ENCODE measurements at places on chromosomes 7 and 10. TPM values are rescaled to one million over a fixed set of nuclear protein-coding genes. Genes with fewer than 3 reads are reported as not detected.

- no peak overlapping the region for H3K27ac ChIP-seq
- peaks cover 4% of the 10 kb centered on the region for H3K36me3 ChIP-seq
- no peaks in the 10 kb centered on the region for H3K27me3 ChIP-seq
- H3K4me1 ChIP-seq: peaks cover 35% of the 10 kb centered on the region
- DNase-seq: no peak
These were observed 31.7 kb downstream of the SYPL1 start for GRCh38 chr7:106080300-106080987.

AOAH gene
- total RNA-seq: 17.7 TPM

DNA sequence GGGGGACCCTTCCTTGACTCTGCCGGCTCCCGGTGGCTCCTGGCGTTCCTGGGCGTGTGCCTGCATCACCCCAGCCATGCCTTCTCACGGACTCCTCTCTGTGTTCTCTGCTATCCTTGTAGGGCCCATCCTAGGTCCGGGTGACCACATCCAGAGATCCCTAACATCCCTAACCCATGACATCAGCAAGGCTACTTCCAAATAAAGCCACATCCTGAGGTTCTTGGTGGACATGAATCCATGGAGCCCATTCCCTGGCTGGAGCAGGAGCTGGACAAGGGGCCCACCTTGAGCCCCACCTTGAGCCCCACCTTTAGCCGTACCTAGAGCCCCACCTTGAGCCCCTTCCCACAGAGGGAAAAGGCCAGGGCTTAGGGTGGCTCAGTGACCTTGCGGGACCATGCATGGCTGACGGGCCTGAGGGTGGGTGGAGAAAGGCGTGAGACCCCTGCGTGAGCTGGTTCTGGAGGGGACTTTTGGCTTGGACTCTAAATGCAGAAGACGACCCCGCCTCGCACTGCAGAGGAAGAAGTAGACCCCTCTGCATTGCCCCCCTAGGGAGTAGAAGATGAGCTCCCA lies 58.5 kb upstream of the INPP5A start:
- peaks cover 16% of the 10 kb centered on the region for H3K27me3 ChIP-seq
- H3K4me1 ChIP-seq: no peaks in the 10 kb centered on the region
- no peak overlapping the region for H3K27ac ChIP-seq
- no peak for DNase-seq
- H3K36me3 ChIP-seq: no peaks in the 10 kb centered on the region

PPP1R17 gene
- not detected for total RNA-seq

GRCh38 chr7:100015232-100016214 lies at the start of gene ZKSCAN1:
Gene ZKSCAN1, plus strand, starts transcription at chr7:100015596. Its CDS starts 7,911 bp downstream, at chr7:100023507.
- H3K4me1 ChIP-seq: peaks cover 50% of the 10 kb centered on the region
- H3K27me3 ChIP-seq: no peaks in the 10 kb centered on the region
- peak within 1 kb of the TSS; percentile 92 for H3K4me3 ChIP-seq
- DNase-seq: peak; percentile 90
- peak within 1 kb of the TSS; percentile 95 for H3K27ac ChIP-seq
- H3K36me3 ChIP-seq: peaks cover 11% of the 10 kb centered on the region

GRCh38 chr10:61869041-61869675 lies 32.3 kb upstream of the ARID5B start:
- no peak overlapping the region for H3K4me3 ChIP-seq
- H3K27ac ChIP-seq: no peak overlapping the region
- H3K36me3 ChIP-seq: no peaks in the 10 kb centered on the region
- H3K27me3 ChIP-seq: peaks cover 11% of the 10 kb centered on the region
- no peak for DNase-seq

RGR gene
- total RNA-seq: not detected

GRCh38 chr10:100535338-100535714 lies 417 bp upstream of the HIF1AN start:
- no peaks in the 10 kb centered on the region for H3K27me3 ChIP-seq
- peaks cover 29% of the 10 kb centered on the region for H3K36me3 ChIP-seq
- no peak for DNase-seq
- H3K27ac ChIP-seq: no peak overlapping the region

DNA sequence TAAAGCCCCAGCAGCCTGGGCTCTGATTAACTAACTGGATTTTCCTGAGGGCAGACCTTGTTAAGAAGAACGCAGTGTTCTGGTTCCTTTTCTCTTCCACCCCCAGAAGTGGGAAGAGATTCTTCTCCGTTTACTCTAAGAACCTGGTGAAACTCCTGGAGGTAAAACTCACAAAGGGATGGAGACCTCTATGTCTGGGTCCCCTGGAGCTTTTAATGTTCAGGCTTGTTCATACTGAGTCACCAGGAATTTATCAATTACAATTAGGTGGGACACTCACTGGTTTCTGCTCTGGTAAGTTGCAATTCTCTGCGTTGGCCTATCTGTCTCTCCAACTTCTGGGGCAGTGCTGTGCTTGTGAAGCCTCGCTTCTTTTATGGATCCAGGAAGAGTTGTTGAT lies 73.3 kb upstream of the CACNB2 start:
- no peak overlapping the region for H3K4me3 ChIP-seq
- H3K27ac ChIP-seq: no peak overlapping the region
- DNase-seq: no peak
- H3K4me1 ChIP-seq: no peaks in the 10 kb centered on the region

SLC13A1 gene
- total RNA-seq: not detected

GRCh38 chr10:14583252-14583651 lies 191.4 kb downstream of the FAM107B start:
- no peaks in the 10 kb centered on the region for H3K27me3 ChIP-seq
- H3K4me1 ChIP-seq: peaks cover 85% of the 10 kb centered on the region
- peak; percentile 90 for DNase-seq
- peak overlapping the region; percentile 85 for H3K27ac ChIP-seq
- H3K4me3 ChIP-seq: peak overlapping the region; percentile 53

DNA sequence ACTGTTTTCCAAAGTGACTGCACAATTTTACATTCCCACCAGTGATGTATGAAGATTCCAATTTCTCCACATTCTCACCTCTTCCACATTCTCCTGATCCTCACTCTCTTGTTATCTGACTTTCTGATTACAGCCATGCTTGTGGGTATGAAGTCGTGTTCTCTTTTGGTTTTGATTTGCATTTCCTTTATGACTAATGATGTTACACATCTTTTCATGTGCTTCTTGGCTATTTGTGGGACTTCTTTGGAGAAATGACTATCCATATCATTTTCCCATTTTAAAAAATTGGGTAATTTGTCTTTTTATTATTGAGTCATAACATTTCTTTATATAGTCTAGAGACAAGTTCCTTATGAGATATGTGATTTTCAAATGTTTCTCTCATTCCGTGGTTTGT lies 10.5 kb upstream of the GIMAP8 start:
- peaks cover 29% of the 10 kb centered on the region for H3K36me3 ChIP-seq
- no peak overlapping the region for H3K27ac ChIP-seq
- H3K4me1 ChIP-seq: peaks cover 33% of the 10 kb centered on the region
- no peaks in the 10 kb centered on the region for H3K27me3 ChIP-seq

CYP3A5 gene
- total RNA-seq: not detected

AKR1C8 gene
- 0.18 TPM for total RNA-seq

DNA sequence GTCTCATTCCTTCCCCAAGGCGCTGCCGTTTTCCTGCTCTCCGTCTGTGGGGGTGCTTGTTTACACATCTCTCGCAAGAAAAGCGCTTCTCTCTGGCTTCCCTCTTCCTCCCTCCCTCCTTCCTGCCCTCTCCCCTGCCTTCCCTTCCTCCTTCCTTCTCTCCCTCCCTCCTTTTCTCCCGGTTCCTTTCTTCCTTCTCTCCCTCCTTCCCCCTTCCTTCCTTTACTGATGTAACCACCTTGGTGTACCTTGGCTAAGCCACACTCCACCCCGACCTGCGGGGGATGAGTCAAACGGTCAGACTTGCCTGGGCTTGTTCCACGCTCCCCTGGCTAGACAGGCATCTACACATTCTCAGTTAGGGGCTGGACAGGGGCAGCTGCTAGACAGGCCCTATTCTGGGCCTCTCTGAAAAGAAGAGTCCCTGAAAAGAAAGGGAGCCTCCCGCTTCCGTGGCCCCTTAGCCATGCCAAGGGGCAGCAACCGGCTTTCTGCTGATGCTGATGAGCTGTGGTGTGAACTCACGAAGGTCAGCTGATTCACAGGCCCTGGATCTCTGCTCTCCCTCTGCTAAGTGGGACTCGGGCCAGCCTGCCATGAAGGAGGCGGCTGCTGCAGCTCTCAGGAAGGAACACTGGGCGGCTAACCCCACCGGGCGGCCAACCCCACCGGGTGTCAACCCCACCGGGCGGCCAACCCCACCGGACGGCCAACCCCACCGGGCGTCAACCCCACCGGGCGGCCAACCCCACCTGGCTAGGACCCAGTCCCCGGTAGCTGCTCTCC lies 216.8 kb downstream of the TCERG1L start:
- no peaks in the 10 kb centered on the region for H3K27me3 ChIP-seq
- peaks cover 2% of the 10 kb centered on the region for H3K4me1 ChIP-seq
- H3K4me3 ChIP-seq: no peak overlapping the region
- H3K36me3 ChIP-seq: no peaks in the 10 kb centered on the region

- H3K4me3 ChIP-seq: no peak overlapping the region
- no peak for DNase-seq
- no peaks in the 10 kb centered on the region for H3K36me3 ChIP-seq
- no peaks in the 10 kb centered on the region for H3K27me3 ChIP-seq
- no peaks in the 10 kb centered on the region for H3K4me1 ChIP-seq
- no peak overlapping the region for H3K27ac ChIP-seq
These were observed 849.9 kb upstream of the GHITM start for GRCh38 chr10:83289373-83289772.

MARVELD1 gene
- 2.4 TPM for total RNA-seq

NACAD gene
- 0.05 TPM for total RNA-seq

DNA sequence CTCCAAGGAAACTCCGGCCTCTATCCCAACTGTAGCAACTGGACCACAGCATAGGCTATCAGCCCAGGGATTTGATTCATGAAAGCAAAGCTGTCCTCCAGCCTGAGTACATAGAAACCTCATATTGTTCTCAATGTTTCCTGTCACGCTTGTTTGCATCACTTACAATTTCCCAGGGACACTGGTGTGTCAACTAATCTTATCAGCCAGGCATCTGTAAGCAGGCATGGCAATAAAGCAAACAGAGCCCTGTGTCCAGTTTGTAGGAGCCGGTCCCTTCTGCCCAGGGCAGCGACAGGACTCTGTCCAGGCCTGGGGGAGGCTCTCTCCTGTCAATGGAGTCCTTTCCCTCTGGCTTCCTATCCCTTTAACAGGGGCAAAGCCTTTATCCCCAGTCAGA lies 23.0 kb upstream of the CDHR3 start:
- no peaks in the 10 kb centered on the region for H3K27me3 ChIP-seq
- no peak for DNase-seq
- H3K4me1 ChIP-seq: no peaks in the 10 kb centered on the region
- no peak overlapping the region for H3K27ac ChIP-seq
- H3K4me3 ChIP-seq: no peak overlapping the region

CYP2C19 gene
- total RNA-seq: not detected

- no peak overlapping the region for H3K4me3 ChIP-seq
- H3K27ac ChIP-seq: no peak overlapping the region
- H3K4me1 ChIP-seq: no peaks in the 10 kb centered on the region
- no peaks in the 10 kb centered on the region for H3K36me3 ChIP-seq
- no peak for DNase-seq
- no peaks in the 10 kb centered on the region for H3K27me3 ChIP-seq
These were observed 178.3 kb downstream of the DYNC1I1 start for GRCh38 chr7:95950698-95951097.

DNA sequence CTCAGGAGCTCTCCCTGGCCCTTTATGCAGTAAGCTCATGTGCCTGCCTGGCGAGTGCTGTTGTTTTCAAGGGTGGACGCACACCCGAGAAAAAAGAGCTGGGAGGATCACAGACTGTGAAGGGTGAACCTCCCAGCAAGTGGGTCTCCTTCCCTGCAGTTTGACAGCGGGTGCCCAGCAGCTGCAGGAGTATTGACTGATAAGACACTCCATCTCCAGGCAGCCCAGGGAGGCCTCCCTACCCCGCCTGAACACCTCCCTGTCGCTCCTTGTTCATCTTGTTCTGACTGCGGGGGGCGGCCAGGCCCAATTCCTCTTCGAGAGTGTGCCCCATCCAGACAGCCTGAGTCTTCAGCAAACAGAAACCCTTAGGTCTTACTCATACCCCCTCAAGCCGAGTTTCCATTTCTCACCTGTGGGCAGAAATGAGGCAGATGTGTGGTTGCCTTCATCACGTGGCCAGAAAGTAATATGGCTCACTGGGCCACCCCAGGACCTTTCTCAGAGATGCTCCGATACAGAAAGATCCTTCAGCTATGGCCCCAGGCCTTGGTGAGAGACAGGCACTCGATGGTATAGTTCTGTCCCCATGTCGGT lies 17.2 kb downstream of the MDH2 start:
- no peak for DNase-seq
- H3K4me1 ChIP-seq: no peaks in the 10 kb centered on the region
- H3K27ac ChIP-seq: peak overlapping the region; percentile 34
- H3K36me3 ChIP-seq: peaks cover 57% of the 10 kb centered on the region

DNA sequence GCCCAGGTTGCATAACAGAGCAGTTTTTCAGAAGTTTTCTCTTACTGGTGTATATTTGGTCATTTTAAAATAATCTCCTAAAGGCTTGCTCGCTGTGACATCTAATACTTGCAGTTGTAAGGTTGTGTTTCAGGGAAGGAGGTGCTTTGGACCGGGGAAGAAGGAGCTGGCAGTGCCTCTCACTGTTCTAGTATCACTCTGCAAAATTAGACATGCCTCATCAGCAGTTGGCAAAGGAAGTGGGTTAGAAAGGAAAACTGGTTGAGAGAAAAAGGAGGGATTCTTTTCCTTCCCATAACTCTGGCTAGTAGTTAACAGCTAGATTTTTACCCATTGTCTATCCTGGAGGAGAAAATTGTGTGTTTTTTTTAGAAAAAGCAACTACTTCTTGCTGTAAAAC lies 34.8 kb downstream of the CUL1 start:
- H3K27ac ChIP-seq: no peak overlapping the region
- H3K36me3 ChIP-seq: peaks cover 44% of the 10 kb centered on the region
- peaks cover 13% of the 10 kb centered on the region for H3K4me1 ChIP-seq
- no peak for DNase-seq
- no peaks in the 10 kb centered on the region for H3K27me3 ChIP-seq

DNA sequence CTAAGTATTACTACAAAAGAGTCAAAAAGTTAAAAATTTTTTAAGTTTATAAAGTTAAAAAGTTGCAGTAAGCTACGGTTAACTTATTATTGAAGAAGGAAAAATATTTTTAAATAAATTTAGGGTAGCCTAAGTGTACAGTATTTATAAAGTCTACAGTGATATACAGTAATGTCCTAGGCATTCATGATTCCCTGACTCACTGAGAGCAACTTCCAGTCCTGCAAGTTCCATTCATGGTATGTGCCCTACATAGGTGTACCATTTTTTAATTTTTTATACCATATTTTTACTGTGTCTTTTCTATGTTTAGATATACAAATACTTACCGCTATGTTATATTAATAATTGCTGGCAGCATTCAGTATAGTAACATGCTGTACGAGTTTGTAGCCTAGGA lies 92.3 kb downstream of the CTNNA3 start:
- no peak overlapping the region for H3K4me3 ChIP-seq
- H3K36me3 ChIP-seq: no peaks in the 10 kb centered on the region

GRCh38 chr10:16902606-16903005 lies 85.4 kb upstream of the RSU1 start:
- H3K36me3 ChIP-seq: no peaks in the 10 kb centered on the region
- H3K27ac ChIP-seq: peak overlapping the region; percentile 64
- H3K4me1 ChIP-seq: peaks cover 17% of the 10 kb centered on the region
- H3K27me3 ChIP-seq: no peaks in the 10 kb centered on the region
- peak overlapping the region; percentile 51 for H3K4me3 ChIP-seq
